ENCODE measurements at places on chromosomes 16 and 17.

GRCh38 chr17:72301887-72302286 is 181.1 kb downstream of the SOX9 start:
- DNase-seq, result no peak

GRCh38 chr16:88329726-88330700 is 52.7 kb upstream of the ZNF469 start:
- no peak for DNase-seq

DNA sequence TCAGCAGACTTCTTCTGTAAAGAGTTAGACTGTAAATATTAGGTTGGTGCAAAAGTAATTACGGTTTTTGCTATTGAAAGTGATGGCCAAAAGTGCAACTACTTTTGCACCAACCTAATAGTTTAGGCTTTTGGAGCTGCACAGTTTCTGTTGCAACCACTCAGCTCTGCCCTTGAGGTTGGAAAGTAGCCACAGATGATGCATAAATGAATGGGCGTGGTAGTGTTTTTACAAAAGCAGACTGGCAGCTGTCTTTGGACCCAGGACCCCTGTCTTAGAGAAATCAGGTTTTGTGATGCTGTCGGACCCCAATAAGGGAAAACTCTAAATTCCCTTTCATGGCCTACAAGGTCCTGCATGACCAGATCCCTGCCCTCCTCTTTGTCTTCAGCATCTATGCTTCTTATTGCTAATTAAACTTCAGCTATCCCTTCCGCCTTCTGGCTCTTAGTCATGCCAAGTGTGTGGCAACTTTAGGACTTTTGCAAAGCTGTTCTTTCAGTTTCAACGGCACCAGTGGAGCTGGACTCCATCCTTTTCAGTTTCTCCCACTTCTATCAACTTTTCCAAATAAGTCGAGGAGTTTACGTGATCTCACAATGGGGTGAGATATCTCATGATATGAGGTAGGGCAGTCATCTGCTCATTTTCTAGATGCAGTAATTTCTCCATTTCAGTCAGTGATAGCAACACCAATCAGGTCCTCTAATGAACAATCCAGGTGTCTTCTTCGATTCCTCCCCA is 232.3 kb downstream of the XYLT1 start:
- no peak for DNase-seq

GRCh38 chr17:42677921-42678781 is 1.4 kb upstream of the PLEKHH3 start:
- peak; percentile 95 for DNase-seq

GRCh38 chr16:89922884-89923639 is at the start of gene TUBB3:
TSS of gene TUBB3 (plus strand) at chr16:89923342. CDS start at chr16:89923402, 60 bp downstream.
- peak; percentile 88 for DNase-seq

DNA sequence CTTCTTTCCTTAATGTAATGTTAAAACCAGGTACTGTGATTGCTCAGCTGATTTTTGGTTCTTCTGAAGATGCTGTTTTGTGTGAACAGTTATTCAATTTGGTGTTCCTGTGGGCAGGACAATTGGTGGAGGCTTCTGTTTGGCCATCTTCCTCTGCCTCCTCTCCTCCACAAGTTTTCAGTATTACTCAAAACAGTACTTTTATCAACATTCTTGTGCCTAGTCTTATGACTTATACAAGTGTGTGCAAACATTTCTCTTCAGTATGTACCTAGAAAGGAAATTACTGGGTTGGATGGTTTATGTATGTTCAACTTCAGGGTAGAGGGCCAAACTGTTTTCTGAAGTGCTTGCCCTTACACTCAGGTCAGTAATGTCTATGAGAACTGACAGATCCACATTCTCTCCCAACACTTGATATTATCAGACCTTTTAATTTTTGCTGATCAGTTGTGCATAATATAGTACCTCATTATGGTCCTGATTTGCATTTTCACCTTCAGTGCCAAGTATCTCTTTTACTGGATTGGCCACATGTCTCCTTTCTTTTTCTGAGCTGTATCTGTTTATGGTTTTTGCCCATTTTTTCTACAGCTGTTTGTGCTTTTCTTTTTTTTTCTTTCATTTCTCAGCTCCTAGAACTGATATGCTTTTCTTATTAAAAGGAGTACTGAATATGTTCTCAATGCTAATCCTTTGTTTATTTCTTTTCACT is 50.9 kb downstream of the ERCC4 start:
- no peak for DNase-seq

DNA sequence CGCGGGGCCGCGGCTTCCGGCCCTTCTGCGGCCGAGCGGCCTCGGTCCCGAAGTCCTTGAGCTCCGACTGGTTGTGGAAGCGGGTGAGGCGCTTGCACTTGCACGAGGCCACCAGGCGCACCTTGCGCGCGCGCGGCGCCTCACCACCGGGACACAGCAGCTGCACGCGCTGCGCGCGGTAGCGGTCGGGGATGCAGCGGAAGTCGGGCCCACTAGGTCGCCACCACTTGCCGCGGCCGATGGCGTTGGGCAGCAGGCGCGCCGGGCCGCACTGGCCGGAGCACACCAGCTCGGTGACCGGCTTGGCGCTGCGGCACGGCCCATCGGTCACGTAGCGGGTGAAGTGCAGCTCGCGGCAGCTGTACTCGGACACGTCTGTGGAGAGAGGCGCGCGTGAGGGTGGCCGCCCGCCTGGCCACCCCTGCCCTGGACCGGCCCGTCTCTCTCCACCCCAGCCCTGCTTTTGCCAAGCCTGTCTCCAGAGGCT is 3.2 kb downstream of the SOST start:
- DNase-seq, result no peak

DNA sequence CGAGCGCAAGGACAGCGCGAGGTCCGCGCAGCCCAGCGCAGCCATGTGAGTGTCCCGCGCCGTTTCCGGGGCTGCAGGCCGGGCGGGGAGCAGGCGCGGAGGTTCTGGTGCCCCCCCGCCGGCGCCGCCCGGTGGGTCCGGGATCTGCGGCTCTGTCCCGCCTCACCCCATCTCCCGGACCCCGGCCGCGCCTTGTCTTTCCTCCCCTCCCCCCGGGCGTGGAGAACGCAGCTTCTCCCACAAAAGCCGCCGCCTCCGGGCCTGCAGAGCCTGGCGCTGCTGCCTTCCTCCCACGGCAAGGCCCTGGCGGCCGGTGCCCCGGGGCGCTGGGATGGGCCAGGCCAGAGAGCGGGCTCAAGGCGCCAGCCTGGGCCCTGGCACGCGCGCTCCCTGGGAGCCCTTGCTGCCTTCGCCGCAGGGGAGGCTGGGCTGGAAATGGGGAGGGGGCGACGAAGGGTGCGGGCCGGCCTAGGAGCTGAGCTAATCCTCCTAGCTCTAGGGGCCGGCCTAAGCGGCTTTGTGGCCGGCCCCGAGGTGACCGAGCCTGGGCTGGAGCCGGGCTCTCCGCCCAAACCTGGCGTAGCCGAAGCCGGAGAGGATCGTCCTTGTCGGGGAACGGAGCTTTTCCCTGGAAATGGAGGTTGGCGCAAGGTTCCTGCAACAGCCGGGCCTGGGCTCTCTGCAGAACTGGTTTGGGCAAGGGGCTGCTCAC is 397 bp downstream of the RIPOR1 start:
- DNase-seq, result peak; percentile 70

- peak; percentile 65 for DNase-seq
Observed at GRCh38 chr17:16304830-16305229, 48.4 kb downstream of the CENPV start.

- DNase-seq, result no peak
Observed at GRCh38 chr16:87395181-87395842, 3.2 kb downstream of the MAP1LC3B start.

DNA sequence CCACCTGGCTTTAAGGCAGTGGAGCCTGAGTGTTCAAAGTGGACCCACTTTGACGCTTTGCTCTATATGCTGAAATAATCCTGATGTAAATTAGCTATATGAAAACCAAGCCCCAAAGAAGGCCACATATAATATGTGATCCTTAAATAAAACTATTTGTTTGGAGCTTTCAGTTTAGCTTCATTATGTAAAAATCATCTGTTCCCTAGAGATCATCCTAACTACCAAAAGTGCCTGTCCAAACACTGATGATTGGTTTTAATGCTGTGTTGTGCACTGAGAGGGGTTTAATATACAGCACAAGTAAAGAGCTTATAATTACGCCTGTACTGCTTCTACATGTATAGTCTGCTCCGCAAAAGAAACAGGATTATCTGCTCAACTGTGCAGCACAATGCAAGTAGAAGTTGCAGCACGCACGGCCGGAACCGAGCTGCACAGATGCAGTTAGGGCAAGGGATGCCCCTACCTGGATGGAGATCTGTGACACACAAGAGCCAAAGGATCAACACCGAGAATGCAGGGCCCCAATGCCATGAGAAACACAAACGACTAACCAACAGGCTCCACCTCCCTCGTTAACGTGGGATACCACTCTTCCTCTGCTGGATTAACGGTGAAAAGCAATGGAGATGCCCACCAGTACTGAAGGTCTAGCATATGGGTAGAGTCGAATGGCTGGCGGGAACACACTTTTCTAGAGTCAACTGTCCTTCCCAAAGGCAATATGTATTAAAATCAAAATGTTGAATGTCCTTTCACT is 20.5 kb downstream of the USP7 start:
- DNase-seq, result no peak

DNA sequence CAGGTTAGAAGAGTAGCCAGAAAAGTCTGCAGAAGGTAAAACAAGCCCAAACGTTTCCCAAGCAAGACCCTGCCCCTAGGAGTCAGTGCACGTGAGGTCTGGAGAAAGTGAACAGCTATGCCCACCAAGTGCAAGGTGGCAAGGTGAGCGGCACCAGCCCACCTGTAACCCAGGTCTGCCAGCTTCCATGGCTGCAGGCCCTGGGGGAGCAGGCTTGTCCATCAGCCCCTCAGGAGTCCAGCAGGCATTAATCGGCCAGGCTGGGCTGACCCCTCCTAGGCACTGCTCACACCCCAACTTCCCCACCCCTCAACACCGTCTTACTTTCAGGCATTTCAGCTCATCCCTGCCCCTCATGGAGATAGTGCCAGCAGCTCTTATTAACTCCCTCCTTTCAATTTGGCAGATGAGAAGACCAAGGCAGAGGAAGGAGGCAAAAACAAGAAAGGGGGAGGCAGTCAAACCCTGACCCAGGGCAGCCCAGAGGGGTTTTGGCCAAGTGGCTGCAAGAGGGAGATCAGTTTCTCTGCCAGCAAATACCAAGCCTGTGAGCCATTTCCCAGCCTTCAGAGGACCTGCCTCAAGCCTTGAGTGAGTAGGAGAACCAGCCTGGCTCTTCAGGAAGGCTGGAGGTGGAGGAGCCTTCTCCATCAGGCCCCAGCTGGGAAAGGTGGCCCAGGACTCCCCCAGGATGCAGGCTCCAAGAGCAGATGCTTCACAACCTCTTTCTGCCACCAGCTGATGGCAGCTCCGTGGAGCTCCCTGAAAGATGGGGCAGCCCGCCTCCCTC is 14.7 kb downstream of the BEAN1 start:
- DNase-seq, result no peak

DNA sequence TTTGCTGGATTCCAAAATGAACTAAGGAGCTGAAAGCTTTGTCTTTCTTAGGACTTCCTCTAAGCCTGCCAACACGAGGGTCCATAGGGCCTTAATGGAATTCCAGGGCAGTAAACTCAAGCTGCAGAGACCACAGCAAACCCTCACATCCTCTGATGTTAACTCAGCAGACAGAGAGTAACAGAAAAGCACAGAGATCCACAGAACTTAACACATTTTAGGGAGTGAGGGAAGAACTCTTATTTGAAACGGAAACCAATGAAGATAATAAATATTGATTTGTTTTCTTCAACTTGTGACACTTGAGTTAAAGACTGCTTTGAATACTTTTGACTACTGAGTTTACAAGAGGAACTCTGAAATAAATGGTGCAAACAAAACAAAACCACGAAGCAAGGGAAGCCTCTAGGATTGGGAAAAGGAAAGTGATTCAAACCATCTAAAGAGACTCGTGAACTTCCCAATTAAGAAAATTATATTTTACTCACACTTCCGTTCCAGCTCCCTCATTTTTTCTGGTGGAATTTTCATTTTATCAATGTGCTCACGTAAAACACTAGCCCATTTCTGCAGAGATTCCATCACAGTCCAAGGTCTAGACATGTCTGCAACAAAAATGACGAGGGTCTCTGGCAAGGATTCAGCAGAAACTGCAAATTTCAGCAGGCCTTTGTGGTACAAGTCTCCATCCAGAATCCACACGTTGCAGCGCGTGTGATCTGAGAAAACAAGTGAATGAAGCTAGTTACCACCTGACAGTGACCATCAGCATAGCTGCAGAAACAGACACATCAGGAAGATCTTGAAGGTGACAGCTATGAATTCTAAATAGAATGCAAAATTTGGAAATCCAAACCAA is 9.2 kb downstream of the DYNC1LI2 start:
- DNase-seq, result no peak

DNA sequence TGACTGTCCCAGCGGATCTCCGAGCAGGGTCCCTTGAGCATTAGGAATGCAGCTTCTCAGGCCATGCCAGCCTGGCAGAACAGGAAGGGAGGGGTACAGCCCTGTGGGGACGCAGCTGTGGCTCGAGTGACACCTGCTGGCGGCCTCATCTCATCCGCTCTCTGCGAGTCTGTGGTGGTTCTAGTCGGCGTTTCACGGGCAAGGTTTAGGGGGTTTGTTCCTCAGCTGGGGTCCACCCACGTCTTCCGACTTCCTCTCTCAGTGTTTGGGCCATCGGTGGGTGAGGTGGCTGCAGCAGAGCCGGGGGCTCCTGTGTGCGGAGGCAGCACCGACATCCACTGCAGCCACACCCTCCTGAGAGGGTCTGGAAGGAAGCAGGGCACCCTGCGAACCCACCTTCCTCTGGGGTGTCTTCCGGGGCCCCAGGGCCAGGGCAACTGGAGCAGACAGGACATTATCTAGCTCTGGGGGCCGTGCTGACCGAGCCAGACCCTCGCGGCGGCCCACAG is 33.3 kb downstream of the JPH3 start:
- peak; percentile 89 for DNase-seq

GRCh38 chr16:16062023-16062937 is 112.9 kb downstream of the ABCC1 start:
- peak; percentile 95 for DNase-seq

DNA sequence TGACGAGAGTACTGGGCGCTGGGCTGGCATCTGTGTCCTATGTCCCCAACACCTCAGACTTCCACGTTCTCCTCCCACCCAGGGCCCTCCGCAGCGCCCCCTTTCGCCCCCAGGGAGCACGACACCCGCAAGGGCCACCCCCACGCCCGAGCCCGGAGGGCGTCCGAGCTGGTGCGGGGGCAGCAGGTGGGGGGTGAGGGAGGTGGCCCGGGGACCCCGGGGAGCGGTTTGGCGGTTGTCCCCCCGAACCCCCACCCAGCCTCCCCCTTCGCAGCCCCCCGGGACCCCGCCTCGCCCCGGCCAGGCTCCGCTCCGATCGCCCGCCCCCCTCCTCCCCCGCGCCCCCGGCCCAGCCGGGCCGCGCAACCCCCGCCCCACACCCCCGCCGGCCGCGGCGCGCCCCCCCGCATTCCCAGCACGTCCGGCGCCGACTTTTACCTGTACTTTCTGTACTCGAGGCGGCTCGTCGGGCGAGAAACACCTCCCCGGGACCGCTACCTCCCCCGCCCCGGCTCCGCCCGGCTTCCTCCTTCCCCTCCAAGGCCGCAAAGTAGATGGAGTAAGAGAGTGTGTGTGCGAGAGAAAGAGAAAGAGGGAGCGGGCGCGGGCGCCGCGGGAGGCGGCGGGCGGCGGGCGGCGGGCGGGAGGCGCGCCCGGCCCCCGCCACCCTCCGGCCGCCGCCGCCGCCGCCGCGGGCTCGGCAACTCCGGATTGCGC is 901 bp downstream of the CDYL2 start:
- peak; percentile 22 for DNase-seq

All from NB4 (cell line).